ENCODE measurements at places on chromosomes 11 and 22.

GRCh38 chr22:17597217-17597616, 31.3 kb downstream of the ATP6V1E1 start:
- DNase-seq = no peak

DNA sequence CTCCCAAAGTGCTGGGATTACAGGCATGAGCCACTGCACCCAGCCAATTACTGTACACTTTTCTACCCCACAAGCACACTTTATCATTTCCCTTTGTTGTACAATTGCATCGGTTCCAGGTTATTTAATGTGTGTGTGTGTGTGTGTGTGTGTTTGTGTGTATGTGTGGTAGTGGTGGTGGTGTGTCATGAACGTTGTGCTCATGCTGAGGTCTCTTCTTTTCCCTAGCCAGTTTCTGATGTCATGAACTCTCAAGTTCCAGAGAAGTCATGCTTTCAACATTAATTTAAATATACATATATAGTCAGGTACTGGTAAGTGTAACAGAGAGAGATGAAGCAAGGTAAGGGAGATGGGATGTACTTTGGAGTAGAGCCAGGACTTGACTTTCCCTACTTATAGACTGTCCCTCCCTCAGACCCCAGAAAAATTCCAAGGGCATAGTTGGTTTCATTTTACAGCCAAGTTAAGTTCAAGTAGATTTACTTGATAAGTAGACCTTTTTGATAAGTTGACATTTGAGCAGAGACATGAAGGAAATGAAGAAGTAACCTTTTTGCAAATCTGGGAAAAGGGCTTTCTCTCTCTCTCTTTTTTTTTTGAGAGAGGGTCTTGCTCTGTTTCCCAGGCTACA, 42.7 kb downstream of the WEE1 start:
- no peak for DNase-seq

GRCh38 chr22:21861851-21862250, 5.6 kb downstream of the MAPK1 start:
- no peak for DNase-seq

DNA sequence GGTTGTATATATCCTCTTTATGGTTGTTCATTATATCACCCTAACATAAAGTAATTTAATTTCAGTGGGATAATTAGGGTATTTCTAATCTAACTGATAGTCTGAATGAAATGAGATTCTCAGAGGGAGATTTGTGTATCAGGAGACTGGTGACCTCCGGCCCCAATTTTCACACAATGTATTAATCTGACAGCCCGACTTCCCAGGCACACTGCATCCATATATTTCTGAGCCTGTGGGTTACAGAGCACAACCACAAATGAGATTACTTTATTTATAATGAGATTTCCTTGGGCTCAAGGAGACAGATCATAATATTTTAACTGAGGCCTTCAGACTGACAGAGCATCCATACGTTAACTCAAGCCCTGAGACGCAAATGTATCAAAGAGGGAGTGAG, 125.9 kb downstream of the RCN1 start:
- no peak for DNase-seq

- no peak for DNase-seq
Observed at GRCh38 chr11:19353287-19353850, 112.6 kb upstream of the E2F8 start.

All from right lung (tissue), 10 donors.